ENCODE measurements at places on chromosomes 1 and 21. TPM values are rescaled to one million over a fixed set of nuclear protein-coding genes. Genes with fewer than 3 reads are reported as not detected.

GRCh38 chr1:22114083-22115012 is 28.5 kb downstream of the WNT4 start:
- no peak overlapping the region for H3K4me3 ChIP-seq
- peaks cover 20% of the 10 kb centered on the region for H3K4me1 ChIP-seq
- peaks cover 2% of the 10 kb centered on the region for H3K36me3 ChIP-seq
- H3K27me3 ChIP-seq: no peaks in the 10 kb centered on the region
- DNase-seq: no peak

- no peaks in the 10 kb centered on the region for H3K36me3 ChIP-seq
- H3K27ac ChIP-seq: no peak overlapping the region
- no peak for DNase-seq
- no peaks in the 10 kb centered on the region for H3K4me1 ChIP-seq
- H3K27me3 ChIP-seq: peaks cover 12% of the 10 kb centered on the region
These were observed 42.2 kb downstream of the RAP1GAP start for GRCh38 chr1:21626921-21627339.

GRCh38 chr1:31182352-31182751 is 57.3 kb downstream of the NKAIN1 start:
- H3K36me3 ChIP-seq: no peaks in the 10 kb centered on the region
- H3K4me3 ChIP-seq: peak overlapping the region; percentile 67
- peaks cover 42% of the 10 kb centered on the region for H3K27me3 ChIP-seq
- DNase-seq: peak; percentile 60

DNA sequence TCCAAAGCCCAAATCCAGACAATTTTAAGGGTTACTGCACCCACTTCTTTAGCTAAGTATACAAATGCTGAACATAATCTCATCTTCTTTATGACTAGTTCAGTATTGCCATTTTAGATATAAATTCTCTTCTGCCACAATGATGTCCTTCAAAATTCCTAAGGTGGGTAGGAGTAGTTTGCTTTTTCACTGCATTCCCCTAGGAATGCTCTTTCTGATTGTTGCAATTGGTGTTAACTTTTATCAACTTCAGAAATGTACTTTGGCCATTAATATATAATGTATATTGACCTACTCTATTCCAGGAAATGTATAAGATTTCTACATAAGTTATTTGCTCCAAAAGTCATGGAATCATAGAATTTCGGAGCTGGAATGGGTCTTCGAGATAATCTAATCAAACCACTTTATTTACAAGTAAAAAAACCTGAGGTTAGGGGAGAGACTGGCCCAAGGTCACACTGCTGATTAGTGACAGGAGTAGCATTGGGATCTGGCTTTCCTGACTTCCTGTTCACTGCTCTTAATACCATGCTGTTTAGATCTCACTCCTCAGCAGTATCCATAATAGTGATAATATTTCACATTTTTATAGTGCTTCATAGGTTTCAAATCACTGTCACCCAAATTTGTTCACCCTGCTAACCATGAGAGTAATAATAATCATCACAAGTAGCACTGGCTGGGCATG is 46.4 kb upstream of the RASAL2 start:
- DNase-seq: no peak
- no peak overlapping the region for H3K4me3 ChIP-seq
- H3K27me3 ChIP-seq: no peaks in the 10 kb centered on the region
- H3K27ac ChIP-seq: no peak overlapping the region
- H3K4me1 ChIP-seq: no peaks in the 10 kb centered on the region

The BRDT gene
- not detected for total RNA-seq

The NKAIN1 gene
- not detected for total RNA-seq
